Pulmonary artery endothelial cell (primary cell): ENCODE measurements at places on chromosomes 11 and 22.

DNA sequence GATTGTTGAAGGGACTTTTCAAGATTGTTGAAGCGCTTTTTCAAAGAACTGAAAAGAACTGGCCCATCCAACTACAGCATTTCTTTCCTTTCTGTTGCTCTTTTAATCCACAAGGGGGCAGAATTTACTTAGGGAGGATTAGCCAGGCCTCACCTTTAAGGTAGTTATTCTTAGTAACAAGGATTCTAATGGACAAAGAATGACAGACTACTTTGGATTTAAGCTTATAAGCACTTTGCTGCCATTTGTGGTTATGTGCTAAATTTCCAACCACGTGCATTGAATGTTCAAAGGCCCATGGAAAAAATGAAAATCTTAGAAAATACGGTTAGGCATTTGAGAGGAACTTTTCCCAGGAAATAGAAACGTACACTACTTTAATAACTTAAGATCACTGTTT lies 49.5 kb upstream of the HSPA8 start:
- no peak for DNase-seq

- DNase-seq: no peak
Measured at GRCh38 chr11:43573233-43573632, 107.3 kb upstream of the HSD17B12 start.

GRCh38 chr22:31179345-31179744 lies 19.4 kb downstream of the RNF185 start:
- DNase-seq: no peak

- DNase-seq: no peak
Measured at GRCh38 chr22:20808844-20809243, 34.9 kb downstream of the SERPIND1 start.

- DNase-seq: no peak
Measured at GRCh38 chr11:17786824-17787525, 52.4 kb downstream of the KCNC1 start.

DNA sequence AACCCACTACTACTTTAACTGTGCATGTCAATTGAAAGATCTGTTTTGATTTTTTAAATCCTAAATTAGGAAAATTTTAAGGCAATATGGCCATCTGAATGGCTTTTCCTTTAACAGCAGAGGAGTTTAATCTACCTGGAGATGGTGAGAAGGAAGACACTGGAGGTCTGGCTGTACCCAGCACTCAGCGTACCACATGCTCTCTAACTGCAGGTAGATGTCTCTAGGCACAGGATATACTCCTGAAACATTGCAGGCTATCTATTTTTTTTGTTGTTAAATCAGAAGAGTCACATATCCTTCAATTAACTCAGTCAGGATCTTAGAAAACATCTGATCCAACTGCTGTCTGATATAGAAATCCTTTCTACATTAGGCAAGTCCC lies 17.3 kb upstream of the CASTOR1 start:
- no peak for DNase-seq

GRCh38 chr11:117457031-117457785 lies 129.6 kb downstream of the CEP164 start:
- no peak for DNase-seq

DNA sequence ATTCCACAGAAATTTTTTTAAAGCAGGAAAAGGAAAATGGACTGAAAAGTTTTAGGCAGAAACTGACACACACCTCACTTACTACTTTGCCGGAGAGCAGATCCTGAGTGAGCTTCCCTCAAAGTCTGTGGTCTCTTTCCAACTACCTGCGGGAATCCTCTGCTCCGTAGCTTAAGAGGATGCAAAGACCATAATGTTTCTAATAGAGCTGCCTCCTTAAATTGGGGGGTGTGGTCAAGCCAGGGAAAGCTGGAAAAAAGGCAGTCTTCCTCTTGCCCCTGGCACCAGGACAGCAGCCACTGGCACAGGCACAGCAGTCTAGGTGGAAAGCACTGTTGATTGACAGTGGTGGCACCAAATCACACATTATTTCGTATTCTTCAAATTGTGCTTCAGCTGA lies at the start of gene ETS1:
Gene ETS1, minus strand, starts transcription at position 144 of the 400 bp plus-strand sequence. CDS start 14,428 bp downstream, outside the sequence.
- DNase-seq: no peak
